ENCODE measurements at places on chromosomes 16 and 17.

GRCh38 chr17:39080421-39081078 is 70.9 kb downstream of the PLXDC1 start:
- DNase-seq = no peak

GRCh38 chr17:74478420-74479100 is 12.1 kb downstream of the CD300A start:
- no peak for DNase-seq

DNA sequence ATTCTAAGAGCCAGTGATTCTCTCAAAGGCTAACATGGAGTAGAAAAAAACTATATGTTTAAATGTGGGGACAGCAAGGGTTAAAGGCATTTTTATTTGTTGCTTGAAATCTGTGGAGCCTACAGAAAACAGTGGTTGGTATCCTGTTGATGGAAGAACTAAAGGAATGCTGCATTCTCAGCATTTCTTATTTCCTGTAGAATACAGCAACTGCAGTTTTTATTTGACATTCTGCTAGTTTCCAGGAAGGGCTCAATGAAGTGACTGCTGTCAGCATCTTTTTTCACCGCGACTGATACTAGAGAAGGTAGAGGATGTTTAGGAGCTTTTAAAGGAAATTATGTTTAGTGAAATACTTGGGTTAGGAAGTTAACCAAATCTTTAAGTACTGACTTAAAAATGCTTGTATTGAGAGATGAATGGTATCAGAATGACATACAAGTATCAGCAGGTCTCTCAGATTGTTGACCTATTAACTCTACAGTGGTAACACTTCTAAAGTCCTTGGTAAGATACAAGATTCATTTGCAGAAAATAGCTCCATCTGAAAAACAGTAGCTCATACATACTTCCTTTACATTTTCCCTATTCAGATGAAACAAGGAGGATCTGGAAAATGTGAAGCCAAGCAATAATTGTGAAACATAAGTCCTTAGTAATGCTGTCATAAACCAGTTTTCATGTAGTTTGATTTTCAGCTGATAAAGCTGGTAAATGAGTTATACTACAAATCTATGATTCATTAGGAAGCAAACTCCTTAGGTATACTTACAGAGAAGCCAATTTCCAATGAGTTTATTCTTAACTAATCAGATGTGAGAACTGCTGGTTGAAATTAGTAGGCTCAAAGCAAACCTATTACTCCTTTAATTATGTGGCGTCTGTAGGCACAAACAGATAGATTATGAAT is 15.2 kb downstream of the CLTC start:
- DNase-seq = no peak

- DNase-seq = no peak
Measured at GRCh38 chr16:56357241-56357764, 68.0 kb downstream of the AMFR start.

GRCh38 chr16:12965274-12965804 is 63.9 kb downstream of the SHISA9 start:
- no peak for DNase-seq

DNA sequence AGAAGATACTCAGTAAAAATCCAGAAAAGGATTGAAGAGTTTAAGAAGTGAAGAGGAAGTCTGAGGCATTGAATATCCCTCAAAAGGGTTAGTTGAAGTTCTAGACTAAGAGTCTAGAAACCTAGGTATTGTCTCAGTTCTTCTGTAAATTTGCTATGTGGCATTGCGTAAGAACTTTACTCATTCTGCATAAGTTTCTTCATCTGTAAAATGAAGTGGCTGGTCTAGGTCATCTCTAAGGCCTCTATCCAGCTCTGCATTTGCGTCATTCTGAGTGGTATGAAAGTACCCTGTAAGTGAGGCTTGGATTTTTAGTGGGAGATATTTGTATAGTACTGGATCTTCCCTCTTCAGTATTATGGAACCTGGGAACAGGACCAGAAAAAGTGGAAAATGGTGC is 130.2 kb downstream of the MYO1D start:
- no peak for DNase-seq

DNA sequence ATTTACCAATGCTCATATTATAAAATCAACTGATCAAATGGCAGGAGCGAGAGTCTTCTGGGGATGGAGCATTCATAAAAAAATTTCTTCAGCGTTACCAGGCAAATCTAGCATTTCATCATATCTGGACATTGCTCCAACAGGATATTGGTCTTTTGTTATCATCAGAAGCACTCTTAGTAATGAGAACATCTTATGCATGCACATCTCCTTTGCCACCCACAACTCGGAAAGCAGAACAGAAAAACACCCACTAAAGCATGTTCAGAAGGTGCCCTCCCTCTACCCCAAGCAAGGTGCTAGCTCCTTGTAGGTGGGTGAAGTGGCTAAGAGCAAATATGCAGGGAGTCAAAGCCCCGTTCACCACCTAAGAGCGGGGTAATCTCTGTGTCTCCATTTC is 18.9 kb downstream of the ARHGAP17 start:
- no peak for DNase-seq

DNA sequence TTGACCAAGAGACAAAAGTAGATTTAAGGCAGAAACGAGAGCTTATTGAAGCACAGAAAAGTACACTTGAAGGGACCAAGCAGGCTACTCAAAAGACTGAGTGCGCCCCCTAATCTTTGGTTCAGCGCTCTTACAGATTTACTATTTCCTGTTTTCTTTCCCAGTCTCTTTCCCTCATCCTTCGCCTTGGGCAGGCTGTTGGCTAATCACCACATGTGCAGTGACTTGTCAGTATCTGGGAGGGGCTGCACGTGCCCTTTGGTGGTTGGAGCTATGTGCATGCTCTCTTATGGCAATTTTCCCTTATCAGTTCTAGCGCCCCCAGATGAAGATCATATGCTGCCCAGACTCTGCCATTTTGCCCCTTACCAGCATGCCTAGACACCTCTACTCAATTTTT is 35.4 kb upstream of the SHISA6 start:
- DNase-seq = no peak

- DNase-seq = no peak
Measured at GRCh38 chr17:4701116-4701515, 2.8 kb downstream of the PELP1 start.

DNA sequence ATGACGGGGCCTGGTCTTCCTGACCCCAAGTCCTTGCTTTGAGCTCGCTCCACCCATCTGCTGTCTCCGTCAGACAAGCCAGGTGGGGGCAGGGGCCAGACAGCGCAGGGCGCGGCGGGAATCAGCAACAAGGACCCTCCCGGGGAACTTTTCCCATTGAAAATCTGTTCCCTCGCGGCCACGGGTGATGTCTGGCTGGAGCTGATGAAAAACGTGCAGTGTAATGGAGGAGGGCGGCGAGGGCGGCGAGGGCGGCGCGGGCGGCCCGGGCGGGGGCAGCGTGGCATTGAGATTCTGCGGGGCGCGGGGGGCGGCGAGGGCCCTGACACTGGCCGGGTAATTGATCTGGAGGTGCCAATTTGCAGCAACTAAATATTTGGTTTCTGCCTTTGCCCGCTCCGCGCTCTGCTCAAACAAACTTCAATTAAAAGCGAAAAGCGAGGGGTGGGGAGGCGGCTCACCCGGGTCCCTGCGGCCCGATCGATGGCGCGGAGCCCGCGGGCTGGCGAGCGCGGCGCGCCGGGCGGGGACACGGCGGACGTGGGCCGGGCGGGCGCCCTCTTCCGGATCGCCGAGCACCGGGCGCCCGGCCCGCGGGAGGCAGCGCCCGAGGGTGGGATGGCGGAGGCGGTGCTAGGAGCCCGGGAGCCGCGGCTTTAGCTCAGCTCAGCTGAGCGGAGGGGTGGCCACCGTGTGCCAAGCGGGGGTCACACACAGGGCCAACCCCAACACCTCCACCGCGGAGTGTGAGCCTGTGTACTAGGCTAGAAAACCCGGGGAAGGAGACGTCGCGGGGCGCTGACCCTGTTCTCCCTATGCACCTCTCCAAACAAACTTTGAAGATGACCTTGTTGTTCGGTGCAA is 32.4 kb downstream of the DCAKD start:
- no peak for DNase-seq

- no peak for DNase-seq
Measured at GRCh38 chr17:50638966-50639713, 4.5 kb downstream of the ABCC3 start.

GRCh38 chr17:19780846-19781245 is 32.7 kb upstream of the ALDH3A1 start:
- no peak for DNase-seq

- no peak for DNase-seq
Measured at GRCh38 chr17:66915204-66915611, 49.3 kb upstream of the CACNG4 start.

DNA sequence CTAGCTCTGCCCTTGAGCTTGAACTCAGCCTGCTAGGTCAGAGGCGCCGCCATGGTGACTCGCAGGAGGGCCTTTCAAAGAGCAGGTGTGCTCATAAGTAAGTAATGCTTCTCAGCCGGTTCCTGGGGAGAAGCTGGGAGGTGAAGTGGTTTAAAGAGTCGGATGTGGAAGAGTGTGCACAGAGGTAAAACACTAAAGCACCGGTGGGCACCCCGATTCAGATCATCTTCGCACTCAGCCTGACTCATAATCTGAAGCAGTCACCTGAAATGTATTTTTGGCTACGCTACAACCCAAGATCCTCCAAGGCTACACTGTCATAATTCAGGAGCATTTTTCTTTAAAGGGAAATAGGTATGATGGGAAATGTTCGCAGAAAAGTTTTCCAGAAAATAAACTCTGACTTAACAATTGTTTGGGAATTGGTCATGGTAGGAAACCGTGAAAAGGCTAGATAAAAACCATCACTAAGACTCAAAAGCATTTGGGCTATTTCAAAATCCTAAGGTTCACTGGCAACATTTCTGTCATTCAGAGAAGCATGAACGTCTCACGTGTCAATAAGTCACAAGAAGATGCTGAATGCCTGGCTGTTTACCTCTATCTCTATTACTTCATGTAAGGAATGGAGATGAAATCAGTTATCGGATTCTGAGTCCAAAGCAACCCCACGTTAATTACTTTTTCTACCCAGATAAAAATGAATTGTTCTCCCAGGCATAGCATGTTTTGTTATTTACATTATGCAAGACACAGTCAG is 17.8 kb downstream of the CDH8 start:
- no peak for DNase-seq

DNA sequence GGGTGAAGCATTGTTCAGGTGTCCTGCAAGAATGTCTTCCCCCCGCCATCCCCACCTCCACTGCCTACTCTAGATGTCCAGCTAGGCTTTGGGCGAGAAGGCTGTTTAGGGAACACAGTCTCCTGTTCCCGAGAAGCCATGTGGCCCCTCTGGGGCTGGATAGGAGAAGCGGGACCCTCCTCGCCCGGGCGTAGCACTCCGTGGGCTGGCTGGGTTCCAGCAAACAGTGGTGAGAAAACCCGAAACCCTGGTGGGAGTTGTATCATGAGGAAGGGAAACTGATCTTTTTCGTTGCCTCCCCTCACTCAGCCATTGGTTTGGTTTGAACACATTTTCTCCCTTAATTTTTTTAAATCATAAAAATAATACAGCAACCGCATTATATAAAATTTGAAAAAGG is 56.6 kb downstream of the IRF8 start:
- no peak for DNase-seq

- DNase-seq = no peak
Measured at GRCh38 chr17:42669977-42670788, 6.6 kb downstream of the PLEKHH3 start.

GRCh38 chr17:57811638-57812280 is 38.1 kb downstream of the MRPS23 start:
- no peak for DNase-seq

- no peak for DNase-seq
Measured at GRCh38 chr17:80798595-80799537, 192.8 kb upstream of the CHMP6 start.

DNA sequence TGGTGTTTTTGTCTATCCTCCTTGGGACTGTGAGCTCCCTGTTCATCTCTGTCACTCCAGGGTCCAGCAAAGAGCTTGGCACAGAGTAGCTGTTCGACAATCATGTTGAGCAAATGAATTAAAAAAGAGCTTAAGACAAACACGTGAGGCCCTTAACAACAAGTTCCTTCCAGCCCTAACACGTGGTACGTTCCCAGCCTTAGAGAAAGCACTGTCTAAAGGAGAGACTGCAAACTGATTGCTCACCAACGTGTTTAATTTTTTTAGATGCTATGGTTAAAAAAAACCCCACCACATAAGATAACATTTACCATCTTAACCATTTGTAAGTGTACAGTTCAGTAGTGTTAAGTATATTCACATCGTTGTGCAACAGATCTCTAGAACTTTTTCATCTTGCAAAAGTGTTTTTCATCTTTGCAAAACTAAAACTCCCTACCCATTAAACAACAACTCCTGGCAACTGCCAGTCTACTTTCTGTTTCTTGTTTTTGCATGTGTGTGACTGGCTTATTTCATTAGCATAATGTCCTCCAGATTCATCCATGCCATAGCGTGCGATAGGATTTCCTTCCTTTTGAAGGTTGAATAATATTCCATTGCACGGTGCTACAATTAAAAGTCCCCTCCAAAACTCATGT is 28.2 kb downstream of the LAT start:
- DNase-seq = no peak

DNA sequence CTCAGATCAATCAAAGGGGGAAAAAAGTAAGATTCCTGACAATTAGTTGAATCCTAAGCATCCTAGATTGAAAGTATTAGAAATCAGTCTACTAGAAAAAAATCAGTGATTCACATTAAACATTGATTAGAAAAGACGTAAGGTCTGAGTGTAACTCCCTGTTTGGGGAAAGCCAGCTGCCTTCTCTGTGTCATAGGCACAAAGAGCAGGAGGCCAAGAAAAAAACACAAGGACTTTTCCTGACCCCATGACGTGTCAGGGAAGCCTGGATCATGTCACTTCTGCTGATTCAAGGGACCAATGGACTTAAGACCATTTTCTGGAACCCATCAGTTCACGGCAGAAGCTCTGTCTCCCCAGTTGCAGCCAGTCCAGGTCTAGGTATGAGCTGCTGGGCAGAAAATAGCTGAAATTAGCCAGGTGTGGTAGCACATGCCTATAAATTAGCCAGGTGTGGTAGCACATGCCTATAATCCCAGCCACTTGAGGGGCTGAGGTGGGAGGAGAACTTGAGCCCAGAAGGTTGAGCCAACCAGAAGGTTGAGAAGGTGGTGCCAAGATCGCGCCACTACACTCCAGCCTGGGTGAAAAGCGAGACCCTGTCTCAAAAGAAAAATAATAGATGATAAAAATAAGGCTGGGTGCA is 35.9 kb downstream of the RANBP10 start:
- DNase-seq = no peak

- no peak for DNase-seq
Measured at GRCh38 chr17:65532101-65532890, 29.2 kb downstream of the AXIN2 start.

All from activated CD8-positive, alpha-beta memory T cell treated with anti-CD3 and anti-CD28 coated beads for 4 hours (primary cell).